ENCODE measurements at places on chromosomes 1 and 21.

- DNase-seq, result no peak
Measured at GRCh38 chr1:71045463-71046028, 2.1 kb downstream of the PTGER3 start.

DNA sequence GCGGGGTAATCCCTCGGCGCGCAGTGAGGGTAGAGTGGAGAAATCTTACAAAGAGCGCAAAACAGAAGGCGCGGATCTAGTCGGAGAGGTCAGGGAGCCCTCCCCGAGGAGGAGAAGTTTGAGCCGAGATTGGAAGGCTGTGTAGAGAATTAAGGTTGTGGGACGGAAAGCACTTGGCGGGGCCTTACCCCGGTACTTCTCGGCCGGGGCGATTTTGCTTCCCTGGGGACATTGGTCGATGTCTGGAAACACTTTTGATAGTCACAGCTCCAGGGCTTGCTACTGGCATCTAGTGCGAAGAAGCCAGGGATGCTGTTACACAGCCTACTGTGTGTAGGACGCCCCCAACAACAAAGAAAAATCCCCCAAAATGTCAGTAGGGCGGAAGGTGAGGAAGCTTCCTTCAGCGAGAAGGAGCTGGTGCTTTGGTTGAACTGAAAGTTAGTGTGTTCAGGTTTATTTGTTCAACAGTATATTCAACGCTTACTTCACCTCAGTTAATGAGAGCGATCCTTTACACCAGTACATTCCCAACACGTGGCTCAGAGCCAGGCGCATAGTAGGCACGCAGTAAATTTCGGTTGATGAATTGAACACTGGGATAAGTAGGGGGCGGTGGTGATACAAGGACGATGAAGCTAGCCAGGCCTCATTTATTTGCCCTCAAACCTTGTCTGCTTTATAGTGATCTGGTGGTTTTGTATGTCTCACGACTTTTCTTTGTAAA, 807 bp downstream of the CEP85 start:
- DNase-seq, result peak; percentile 32

DNA sequence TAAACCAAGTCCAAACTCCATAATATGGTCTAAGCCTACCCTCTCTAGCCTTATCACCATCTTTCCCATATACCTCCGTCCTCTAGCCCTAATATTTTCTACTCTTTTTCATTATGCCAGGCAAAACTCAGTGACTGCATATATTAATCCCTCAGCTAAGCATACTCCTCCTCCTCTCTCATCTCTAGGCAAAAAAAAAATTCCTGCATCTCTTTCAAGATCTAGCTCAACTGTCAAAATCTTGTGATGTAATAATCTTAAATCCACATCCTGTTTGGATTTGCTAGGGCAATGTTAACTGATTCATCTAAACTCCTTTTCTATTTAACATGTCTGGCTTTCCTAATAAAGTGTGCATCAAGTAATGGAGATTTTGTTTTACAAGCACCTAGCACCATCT, 20.4 kb downstream of the PRPF38A start:
- DNase-seq, result no peak

DNA sequence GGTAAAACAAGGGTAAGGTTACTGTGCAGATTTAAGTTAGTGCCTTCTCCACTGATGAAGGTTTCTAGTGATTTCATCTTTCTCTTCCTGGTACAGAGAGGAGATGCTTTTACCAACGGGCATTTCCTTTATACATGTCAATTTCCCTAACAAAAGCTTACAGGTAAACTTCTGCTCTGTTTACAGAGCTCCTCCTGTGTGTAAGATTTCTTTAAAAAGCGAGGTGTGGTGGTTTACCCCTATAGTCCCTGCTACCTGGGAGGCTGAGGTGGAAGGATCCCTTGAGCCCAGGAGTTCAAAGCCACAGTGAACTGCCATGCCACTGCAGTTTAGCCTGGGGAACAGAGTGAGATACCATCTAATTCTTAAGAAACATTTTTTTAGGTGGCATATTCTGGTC, 40.7 kb upstream of the GORAB start:
- DNase-seq, result no peak

DNA sequence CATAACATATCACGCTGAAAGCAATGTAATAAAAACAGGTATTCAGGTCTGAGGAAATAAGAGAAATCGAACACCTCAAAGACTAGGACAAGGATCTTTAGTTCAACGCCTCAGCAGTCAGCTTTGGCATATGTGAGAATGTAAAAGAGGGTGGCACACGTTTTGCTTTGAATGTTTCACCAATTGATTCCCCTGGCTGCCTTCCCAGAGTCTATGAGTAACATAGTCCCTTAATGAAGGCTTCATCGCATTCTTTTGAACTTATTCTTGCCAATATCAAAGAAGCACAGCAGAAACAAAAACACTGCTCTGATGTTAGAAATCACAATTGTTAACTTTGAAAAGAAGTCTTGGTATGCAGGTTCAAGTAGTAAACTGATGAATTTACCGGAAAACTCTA, 764.8 kb downstream of the ADGRL2 start:
- no peak for DNase-seq

DNA sequence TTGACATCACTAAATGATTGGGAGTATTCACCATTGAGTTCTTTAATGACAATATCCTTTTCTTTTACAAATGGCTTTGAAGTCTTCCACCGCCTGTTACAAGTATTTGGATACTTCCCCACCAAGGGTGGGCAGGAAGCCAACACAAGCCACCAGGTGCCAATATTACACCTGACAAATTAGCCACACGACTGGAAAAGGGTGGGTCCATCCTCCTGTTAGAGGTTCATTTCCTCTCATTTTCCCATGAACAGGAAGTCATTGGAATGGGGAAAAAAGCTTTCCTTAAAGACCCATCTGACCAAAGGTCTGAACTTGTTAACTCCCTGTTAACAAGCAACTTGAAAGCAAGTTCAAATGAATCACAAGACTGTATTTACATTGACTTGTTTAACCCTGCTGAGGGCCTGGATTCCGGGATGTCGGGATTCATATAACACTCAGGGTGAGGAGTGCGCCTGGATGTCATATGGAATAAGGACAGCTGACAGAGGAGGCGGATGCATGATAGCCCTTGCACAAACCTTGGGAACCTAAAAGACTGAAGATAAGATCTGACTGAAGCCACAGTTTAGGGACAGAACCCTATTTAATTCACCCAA, 40.5 kb upstream of the PROX1 start:
- DNase-seq, result no peak

- DNase-seq, result no peak
Measured at GRCh38 chr1:185720633-185721272, 13.4 kb upstream of the HMCN1 start.

DNA sequence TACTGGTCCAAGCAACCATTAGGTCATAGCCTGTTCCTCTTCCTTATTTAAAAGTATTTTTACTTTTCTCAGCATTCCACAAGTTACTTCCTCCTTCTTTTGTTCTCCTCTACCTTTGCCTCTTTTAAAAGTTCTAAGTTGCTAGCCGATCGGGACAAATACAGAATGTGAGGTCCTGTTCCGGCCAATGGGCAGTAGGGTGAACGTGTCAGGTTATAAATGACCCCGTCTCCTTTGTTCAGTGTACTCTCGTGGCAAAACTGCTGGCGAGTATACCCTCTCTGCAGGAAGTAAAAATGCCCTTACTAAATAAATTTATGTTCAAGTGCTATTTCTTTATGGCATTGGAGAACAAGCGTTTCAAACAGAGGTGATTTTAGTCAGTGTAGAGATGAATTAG, 2.5 kb downstream of the ADCY10 start:
- DNase-seq, result no peak

DNA sequence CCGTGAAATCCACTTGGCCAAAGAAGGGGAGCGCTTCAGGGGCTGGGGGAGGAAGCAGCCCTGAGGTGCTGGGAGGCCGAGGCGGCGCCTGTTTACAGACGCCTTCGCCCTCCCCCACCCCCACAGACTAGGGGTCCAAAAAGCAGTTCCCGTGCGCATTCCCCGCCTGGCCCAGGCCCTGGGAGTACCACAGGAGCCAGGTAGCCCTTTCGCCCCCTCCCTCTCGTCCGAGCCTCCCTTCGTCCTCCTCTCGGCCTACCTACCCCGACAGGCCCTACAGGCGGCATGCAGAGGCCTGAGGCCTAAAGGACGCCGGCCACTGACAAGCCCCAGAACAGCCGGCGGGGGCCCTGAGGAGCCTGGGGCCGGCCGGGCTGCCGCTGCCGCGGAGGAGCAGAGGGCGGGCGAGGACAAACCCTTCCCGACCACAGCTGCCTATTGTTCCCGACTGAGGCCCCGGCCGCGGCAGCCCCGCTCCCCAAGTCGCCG, 522 bp downstream of the RC3H1 start:
- peak; percentile 47 for DNase-seq

- DNase-seq, result no peak
Measured at GRCh38 chr1:91725989-91726721, 159.8 kb downstream of the TGFBR3 start.

DNA sequence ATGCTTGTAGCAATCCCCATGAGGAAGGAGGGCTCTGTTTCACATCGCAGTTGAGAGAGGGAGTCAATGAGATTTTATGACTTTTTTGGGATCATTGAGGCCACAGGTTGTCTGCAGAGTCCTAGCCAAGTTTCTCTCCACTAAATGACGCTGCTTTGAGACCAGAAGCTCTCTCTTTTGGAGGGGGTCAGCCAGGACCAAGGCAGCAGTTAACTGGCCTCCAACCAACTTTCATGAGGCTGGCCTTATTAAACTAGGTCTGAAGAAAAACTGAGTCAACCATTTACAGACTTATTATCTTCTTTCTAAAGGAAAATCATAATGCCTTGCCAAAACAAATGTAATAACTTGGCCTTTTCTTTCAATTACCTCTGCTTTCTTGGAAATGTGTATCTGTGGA, 8.6 kb downstream of the WLS start:
- no peak for DNase-seq

DNA sequence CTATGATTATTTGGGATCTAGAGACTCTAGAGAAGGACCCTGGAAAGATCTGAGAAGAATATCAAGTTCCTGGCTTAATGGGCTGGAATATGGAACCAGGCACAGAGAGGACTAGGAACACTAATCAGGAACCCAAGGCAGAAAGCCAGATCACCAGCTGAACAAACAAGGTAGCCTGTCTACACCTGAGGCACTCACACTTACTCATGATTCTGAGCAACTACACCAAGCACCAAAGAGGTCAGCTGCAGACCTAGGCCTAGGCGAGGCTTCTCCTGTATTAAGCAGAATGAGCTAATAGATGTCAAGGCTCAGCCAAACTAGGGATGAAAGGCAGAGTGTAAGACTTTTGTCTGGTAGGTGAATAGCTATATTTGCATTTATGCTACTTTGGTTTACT, 368.1 kb downstream of the LTN1 start:
- no peak for DNase-seq

GRCh38 chr1:172485626-172486025, 41.8 kb upstream of the PIGC start:
- no peak for DNase-seq

DNA sequence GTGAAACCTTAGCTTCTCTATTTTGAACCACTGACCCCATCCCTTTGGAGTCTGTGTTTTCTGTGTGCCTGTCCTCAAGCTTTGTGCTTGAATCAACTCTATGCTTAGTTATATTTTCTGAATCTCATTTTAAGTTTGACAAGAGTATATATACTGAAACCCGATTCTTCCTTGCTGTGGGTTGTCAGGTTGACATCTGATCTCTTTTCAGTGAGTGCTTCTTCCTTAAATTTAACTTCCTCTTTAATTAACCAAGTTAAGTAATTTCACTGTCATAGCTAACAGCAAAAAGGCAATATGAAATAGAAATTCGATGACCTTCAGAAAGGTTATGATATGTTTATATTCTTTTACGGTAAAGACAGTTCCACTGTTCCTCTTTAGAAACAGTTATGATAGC, 69.4 kb downstream of the C1orf21 start:
- no peak for DNase-seq

GRCh38 chr1:12594966-12595756, 22.8 kb downstream of the DHRS3 start:
- DNase-seq, result peak; percentile 46

- peak; percentile 23 for DNase-seq
Measured at GRCh38 chr1:79472067-79472656, 465.6 kb upstream of the ADGRL4 start.

- no peak for DNase-seq
Measured at GRCh38 chr1:34398916-34399275, 222.2 kb downstream of the C1orf94 start.

GRCh38 chr1:84847253-84848250, 45.5 kb downstream of the LPAR3 start:
- DNase-seq, result no peak

- no peak for DNase-seq
Measured at GRCh38 chr1:246470585-246470984, 36.5 kb downstream of the SMYD3 start.

DNA sequence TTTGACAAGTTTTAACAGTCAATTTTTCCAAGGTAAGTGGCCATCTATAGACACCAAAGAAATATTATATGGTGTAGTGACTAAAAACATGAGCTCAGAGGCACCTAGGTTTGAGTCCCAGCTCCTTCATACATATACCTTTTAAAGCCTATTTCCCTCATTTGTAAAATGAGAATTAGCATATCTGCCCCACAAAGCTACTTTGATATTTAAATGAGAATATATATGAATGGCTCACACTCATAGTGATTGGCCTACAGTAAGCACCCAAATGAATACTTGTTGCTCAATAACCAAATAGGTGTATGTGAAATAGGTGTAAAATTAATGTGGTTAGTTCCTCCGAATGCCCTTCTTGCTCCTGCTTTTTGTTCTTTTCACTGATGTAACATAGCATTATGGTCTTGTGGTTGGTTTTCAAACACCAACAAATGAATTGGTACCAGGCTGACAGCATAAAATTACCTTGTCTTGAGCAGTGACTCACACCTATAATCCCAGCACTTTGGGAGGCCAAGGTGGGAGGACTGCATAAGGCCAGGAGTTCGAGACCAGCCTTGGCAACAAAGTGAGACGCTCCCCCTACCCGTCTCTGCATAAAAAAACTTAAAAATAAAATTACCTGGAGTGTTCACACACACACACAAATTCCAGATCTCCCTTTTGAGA, 25.3 kb downstream of the CNIH4 start:
- DNase-seq, result no peak

DNA sequence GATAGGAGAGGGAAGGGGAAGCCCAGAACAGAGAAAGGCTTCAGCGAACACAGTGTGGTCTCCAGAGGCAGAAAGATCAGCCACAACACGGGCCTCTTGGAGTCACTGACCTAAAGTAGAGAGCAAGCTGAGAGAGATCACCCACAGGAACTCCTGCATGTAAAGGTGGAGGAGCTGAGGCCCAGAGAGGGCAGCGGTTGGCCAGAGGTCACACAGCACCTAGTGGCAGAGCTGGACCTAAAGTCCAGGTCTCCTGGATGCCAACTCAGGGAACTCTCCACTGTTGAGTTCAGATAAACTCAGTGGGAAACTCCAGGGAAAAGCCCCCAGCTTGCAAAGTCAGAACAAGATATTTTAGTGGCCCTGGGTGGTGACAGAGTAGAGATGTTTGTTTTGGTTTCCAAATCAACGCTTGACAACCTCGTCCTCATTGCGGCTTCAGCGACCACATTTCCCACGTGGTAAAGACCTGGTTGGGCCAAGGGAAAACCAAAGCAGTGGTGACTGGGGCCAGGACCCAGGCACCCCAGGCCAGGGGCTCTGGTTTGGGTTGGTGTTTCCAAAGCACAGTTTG, 4.6 kb downstream of the IFFO2 start:
- peak; percentile 87 for DNase-seq

GRCh38 chr1:187336441-187337168, 507.9 kb downstream of the PLA2G4A start:
- peak; percentile 7 for DNase-seq

GRCh38 chr1:95679262-95679661, 445.3 kb downstream of the RWDD3 start:
- DNase-seq, result no peak

- no peak for DNase-seq
Measured at GRCh38 chr1:228884196-228884595, 148.9 kb downstream of the RHOU start.
